T-helper 17 cell (primary cell): ENCODE measurements at places on chromosomes 4 and X. TPM values are rescaled to one million over a fixed set of nuclear protein-coding genes. Genes with fewer than 3 reads are reported as not detected.

GRCh38 chr4:26525136-26525770, 35.0 kb upstream of the CCKAR start:
- no peak for DNase-seq

DNA sequence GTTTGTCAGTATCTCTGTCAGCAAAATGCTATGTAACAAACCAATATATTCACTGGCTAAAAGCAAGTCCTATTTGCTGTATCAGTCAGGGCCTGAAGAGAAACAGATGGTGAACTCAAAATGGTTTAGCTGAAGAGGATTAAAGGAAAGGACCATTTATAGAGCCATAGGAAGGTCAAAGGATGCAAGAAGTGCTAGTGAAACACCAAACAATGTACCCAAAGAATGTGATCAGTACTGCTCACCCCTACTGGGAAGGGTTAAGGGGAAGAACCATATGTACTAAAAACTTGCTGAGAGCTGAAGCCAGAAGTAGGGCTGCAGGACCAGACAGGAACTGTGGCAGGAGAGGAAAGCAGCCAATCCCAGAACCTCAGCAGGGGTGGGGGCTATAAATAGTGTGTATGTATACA, 479.3 kb downstream of the INPP4B start:
- DNase-seq: no peak

DNA sequence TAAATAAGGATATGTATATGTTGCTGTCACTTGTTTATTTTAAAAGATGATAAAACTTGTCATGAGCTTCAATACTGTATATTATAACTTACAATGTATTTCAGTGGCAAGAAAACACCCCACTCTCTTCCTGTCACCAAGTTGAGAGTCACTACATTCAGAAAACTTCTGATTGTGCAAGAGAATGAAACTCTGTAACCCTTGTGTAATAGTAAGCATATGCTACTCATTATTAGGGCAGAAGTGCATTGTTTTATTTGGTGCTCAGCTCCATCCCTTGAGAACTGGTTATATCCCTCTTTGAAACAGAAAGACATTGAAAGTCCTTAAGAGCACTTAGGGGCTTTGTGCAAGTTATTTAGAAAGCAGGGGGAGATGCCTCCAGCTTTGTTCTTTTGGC, 594.5 kb downstream of the ARAP2 start:
- no peak for DNase-seq

DNA sequence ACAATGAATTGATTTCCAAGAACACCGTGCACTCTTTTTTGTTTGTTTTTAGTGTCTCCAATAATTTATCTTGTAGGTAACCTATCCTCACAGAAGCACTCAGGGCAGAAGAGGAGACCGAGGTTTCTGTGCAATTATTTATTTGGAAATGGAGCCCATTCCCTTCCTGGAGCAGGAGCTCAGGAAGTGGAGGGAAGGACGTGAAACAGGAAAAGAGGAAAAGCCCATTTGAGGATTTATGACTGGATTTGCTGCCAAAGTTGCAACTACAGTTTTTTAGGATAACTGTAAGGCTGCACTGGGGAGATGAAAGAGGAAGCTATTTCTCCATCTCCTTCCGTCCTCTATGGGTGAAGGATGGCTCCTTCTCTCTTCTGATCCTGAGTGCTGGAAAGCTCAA, 31.7 kb upstream of the MXRA5 start:
- no peak for DNase-seq

- peak; percentile 59 for DNase-seq
These were observed 8.8 kb downstream of the GPRASP1 start for GRCh38 chrX:102659790-102660757.

GRCh38 chr4:159273141-159273438, 170.2 kb downstream of the RAPGEF2 start:
- DNase-seq: no peak

- DNase-seq: no peak
These were observed 109.4 kb upstream of the FAM9C start for GRCh38 chrX:13153796-13154195.

Gene TMEM271
- not detected for total RNA-seq

Gene TMSB15C
- 1.6 TPM for total RNA-seq

Gene DIPK2B
- not detected for total RNA-seq

- DNase-seq: no peak
These were observed 168.7 kb downstream of the SCFD2 start for GRCh38 chr4:53196882-53197771.

DNA sequence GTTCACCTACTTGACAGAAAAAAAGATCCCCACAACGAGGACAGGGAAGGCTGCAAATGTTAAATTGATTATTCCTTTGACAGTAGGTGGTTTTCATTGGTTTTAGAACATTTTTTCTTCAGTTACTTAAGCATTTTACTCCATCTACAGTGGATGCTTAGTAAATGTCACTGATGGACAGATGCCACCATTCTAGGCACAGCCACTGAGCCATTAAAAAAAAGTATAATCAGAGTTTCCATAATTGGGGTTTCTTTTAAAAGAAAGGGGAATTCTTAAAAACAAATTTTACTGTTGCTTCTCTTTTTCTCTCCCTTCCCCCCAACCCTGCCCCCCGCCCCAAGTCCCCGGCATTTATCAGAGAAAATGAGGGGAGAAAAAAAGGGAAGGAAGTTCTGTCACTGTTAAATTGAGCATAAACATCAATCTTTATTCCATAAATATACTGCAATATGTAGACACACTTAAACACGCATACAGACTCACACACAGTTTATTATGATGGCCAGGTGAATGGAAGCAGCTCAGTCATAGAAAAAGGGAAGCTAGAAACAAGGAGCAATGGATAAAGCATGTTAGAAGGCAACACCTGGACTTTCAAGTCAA, 79.7 kb upstream of the PRPS2 start:
- DNase-seq: no peak

DNA sequence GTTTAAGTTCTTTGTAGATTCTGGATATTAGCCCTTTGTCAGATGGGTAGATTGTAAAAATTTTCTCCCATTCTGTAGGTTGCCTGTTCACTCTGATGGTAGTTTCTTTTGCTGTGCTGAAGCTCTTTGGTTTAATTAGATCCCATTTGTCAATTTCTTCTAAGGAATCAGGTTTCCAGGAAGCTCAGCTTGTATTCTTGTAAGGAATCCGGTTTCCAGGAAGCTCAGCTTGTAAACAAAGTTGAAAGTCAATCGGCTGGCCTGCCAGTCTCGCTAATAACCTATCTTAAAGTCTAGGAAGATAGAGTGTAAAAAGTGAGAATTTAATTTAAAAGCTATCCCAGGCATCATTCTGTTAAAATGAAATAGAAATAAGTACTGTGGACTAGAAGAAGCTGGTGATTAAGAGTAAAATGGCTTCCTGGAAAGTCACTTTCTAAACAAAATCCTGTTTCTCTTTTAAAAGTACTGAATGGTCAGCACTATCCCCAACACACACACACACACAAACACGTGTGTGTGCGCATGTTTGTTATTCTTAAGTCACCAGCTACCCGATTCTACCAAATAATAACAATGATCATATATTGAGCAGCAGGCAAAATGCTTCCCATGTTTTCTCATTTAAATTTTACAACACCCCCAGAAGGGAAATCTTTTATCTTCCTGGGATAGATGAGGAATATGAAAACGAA, 171.7 kb downstream of the PAPSS1 start:
- no peak for DNase-seq

- no peak for DNase-seq
These were observed 7.2 kb downstream of the GNRHR start for GRCh38 chr4:67746797-67747495.

DNA sequence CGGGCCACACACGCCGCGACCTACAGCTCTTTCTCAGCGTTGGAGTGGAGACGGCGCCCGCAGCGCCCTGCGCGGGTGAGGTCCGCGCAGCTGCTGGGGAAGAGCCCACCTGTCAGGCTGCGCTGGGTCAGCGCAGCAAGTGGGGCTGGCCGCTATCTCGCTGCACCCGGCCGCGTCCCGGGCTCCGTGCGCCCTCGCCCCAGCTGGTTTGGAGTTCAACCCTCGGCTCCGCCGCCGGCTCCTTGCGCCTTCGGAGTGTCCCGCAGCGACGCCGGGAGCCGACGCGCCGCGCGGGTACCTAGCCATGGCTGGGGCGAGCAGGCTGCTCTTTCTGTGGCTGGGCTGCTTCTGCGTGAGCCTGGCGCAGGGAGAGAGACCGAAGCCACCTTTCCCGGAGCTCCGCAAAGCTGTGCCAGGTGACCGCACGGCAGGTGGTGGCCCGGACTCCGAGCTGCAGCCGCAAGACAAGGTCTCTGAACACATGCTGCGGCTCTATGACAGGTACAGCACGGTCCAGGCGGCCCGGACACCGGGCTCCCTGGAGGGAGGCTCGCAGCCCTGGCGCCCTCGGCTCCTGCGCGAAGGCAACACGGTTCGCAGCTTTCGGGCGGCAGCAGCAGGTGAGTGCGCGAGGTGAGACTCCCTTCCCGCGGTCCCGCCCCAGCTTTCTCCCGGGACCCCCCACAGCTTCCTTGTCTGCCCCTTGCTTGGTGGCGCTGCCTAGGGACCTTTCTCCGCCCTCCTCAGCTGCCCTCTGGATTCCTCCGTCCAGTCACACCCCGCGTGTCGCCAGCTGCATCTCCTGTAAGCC, 678 bp downstream of the BMP3 start:
- no peak for DNase-seq

GRCh38 chr4:186898367-186898766, 174.7 kb upstream of the FAT1 start:
- DNase-seq: no peak

DNA sequence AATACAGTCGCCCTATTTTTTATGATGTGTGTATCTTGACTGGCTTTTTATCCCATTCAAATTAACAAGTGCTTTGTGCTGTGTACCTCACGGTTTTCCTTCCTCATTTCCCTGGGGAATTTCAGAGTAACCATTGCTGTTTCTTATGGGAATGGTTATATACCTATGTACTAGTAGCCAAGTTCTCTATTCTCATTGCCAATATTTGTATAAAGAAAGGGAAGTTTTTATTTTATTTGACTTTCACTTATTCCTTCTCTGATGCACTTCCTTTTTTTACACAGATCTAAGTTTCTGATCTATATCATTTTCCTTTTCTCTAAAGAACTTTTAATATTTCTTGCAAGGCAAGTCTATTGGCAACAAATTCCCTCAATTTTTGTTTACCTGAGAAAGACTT, 181.3 kb downstream of the SOWAHB start:
- no peak for DNase-seq

Gene LSM6
- 21.3 TPM for total RNA-seq

Gene MAGEA2B
- not detected for total RNA-seq

DNA sequence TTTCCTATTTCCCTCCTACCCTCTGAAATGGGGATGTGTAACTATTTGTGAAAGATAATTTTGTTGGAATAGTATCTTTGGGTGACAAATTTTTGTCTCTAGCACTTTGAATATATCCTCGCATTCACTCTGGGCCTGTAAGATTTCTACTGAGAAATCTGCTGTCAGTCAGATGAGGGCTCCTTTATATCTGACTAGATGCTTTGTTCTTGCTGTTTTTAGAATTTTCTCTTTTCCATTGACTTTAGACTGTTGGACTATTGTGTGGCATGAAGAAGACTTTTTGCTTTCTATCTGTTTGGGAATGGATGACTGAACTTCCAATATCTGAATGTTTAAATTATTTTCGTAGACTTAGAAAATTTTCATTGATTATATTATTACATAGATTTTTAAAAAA, 54.2 kb upstream of the GRID2 start:
- no peak for DNase-seq

- DNase-seq: no peak
These were observed 39.2 kb downstream of the CLCN4 start for GRCh38 chrX:10195947-10196346.

DNA sequence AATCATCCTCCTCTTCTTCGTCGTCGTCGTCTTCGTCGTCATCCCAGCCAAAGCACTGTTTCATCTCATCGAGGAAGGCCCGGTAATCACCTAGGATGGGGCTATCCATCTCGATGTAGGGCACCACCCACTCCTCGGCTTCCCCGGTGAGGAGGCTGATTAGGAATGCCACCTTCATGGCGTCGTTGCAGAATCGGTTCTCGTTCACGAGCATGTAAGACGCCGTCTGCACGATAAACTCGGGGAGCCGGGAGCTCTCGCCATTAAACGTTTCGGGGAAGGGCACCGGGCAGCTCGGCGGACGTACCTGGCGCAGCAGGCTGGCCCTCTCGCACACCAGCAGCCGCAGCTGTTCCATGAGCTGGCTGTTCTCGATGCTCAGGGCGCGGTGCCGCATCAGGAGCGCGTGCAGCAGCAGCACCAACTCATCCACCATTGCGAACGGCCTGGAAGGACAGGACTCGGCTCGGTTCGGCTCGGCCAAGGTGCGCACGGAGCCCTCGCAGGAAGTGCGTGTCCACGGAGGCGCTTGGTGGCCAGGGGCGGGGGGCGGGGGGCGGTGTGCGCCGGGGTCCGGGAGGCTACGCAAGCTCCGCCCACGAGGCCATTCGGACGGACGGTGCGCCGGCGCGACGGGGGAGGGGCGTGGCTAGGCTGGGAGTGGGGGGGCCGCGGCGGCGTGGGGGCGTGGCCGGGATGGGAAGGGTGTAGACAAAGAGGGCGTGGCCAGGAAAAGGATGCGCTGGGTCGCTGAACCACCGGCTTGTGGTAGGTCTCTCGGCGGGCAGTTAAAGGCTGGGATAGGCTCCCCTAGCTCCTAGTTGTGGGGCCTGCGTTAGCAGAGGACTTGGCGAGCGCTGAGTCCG, at the start of gene LDOC1:
TSS of gene LDOC1 (minus strand) at position 544 of the 866 bp plus-strand sequence. CDS start at position 436, 108 bp downstream.
- DNase-seq: peak; percentile 65

GRCh38 chr4:8303485-8304281, 34.1 kb downstream of the HTRA3 start:
- no peak for DNase-seq

Gene GPR119
- total RNA-seq: not detected

- no peak for DNase-seq
These were observed 58.0 kb upstream of the CHRDL1 start for GRCh38 chrX:110853610-110854009.

GRCh38 chr4:149145803-149146202, 669.8 kb downstream of the IQCM start:
- DNase-seq: no peak

Gene BTK
- 10.0 TPM for total RNA-seq

GRCh38 chrX:45847961-45848360, 647.3 kb upstream of the DIPK2B start:
- no peak for DNase-seq

DNA sequence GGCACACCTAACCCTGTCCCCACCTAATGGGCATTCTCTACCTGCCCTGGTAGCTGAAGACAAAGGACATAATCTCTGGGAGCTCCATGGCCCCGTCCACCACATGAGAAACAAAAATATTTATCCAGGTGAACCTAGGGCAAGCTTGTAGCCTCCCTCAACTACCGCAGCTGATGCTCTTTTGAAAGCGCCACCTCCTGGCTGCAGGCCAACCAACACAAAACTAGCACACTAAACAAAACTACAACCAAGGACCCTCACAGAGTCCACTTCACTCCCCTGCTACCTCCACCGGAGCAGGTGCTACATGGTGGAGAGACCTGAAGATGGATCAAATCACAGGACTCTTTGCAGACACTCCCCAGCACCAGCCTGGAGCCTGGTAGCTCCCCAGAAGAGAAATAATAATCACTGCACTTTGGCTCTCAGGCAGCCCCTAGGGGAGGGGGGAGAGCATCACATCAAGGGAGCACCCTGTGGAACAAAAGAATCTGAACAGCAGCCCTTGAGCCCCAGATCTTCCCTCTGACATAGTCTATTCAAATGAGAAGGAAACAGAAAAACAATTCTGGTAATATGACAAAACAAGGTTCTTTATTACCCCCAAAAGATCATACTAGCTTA, 111.3 kb upstream of the ATP8A1 start:
- DNase-seq: no peak

Gene RAB39B
- total RNA-seq: 7.1 TPM
